ENCODE measurements at places on chromosomes 11 and 22. TPM values are rescaled to one million over a fixed set of nuclear protein-coding genes. Genes with fewer than 3 reads are reported as not detected.

The LRRN4CL gene
- 2.6 TPM for total RNA-seq

The KRTAP5-2 gene
- not detected for total RNA-seq

The SLC22A9 gene
- total RNA-seq: not detected

DNA sequence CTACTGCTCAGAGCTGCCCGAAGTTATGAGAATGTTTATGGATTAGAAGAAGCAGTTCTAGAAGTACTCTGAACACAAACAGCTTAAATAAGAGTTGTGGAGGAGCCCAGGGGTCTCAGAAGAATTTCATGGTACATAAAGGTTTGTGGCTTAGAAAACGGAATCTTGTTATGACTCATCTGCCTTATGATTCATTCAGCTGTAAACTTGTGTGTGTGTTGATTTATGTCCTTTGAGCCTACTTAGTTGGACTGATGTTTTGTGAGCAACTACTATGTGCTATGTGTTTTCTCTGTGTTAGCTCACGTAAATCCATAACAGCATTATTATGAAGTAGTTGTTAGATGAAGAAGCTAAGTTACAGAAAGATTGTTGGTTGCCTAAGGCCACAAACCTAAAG, 203.7 kb downstream of the PGR start:
- no peak for DNase-seq

DNA sequence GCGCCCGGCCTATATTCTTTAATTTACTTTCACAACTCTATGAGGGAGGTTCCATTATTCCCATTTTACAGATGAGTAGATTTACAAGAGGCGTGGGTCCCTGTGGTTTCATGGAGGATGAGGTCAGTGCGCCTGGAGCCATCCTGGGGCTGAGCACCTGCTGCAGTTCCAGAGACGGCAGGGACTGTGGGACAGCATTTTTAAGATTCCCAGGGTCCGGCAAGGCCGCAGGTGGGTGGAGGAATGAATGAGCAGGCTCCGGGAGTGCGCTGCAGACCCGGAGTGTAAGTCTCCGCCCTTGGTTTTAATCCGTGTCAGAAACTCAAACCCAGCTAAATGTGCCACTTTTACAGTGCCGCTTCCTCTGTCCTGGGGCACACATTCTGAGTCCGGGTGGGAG, 4.1 kb upstream of the CHRM1 start:
- DNase-seq: no peak

DNA sequence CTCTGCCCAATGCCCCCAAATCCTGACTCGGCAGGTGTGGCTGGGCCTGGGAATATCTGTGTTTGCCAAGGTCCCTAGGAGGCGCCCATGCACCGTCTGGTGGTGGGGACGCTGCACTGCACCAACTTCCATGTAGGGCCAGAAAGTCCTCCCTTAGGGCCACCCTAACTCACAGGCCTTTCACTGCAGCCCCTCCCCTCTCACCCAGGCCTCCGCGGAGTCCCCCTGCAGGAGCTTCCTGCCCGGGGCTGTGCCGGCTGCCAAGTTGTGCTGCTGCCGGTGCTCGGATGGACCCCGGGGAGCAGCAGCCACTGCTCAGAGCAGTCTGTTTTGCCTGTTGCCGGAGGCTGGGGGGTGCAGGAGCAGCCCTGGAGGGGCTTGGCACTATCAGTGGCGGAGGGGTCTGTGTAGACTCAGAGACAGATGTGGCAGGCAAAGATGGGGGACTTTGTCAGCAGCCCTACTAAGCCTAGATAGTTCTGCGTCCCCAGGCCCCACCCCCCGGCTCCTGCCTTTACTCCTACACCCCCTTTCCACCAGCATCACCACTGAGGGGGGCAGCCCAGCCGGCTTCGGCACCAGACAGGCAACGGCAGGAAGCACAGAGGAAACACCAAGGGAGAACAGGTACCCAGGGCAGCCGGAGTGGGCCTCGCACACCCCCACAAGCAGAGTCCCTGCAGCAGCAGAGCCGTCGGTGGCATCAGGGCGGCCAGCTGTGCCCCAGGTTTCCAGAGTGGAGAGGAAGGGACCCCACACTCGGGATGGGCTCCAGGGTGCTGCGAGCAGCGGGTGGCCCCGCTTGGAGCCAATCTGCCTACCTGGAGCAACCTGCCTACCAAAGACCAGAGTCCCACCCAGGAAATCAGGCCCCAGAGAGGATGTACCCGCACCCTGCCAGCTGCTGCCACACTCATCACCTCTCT, 124.3 kb downstream of the TRIM29 start:
- DNase-seq: peak; percentile 42

DNA sequence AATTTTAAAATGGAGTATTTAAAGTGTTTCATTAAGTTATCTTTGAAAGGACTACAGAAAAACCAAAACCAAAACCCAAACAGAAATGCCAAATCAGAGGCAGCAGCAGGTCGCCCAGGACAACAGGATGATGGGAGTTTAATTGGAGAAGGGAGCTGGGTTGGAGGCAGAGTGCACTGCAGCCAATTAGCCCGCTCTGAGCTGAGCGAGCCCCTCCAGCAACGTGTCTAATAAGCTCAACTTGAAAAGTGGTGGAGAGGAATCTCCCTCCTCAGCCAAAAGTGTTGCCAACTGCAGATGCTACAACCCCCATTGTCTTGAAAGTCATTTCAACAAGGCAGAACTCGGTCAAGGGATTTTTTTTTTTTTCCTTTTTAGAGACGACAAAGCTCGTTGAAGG, 323.9 kb downstream of the CADM1 start:
- DNase-seq: no peak
